ENCODE measurements at places on chromosomes 13 and 19.

- DNase-seq: no peak
These were observed 95.1 kb downstream of the CAB39L start for GRCh38 chr13:49348751-49349150.

DNA sequence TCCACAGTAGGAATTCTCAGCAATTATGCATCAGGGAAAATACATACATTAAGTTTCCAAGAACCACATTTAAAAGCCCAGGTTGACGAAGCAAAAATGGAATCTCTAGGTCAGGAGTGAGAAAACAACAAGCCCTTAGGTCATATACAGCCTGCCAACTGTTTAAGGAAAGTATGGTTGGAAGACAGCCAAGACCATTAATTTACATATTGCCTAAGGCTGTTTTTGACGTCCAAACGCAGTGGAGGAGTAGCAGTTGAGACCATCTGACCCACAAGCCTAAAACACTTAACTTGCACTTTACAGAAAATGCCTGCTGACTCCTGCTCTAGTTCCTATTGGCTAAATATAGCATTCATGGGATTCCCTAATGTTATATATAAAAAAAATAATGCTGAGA, 299.0 kb downstream of the ITGBL1 start:
- DNase-seq: no peak

DNA sequence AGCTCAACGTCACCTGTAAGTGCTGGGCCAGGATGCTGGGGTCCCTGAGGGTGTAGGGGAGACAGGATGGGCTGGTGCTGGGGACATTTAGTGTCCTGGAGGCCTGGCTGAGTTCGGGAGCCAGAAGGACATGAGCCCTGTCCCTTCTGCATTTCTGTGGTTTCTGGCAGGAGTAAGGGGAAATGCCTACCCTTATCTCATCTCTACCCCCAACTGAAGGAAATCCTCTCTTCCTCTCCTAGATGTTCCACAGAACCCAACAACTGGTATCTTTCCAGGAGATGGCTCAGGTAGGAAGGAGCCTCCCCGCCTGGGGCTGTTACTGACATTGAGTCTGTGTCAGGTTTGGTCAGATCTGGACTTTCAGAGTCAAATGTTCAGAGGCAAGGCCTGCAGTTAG, 1.2 kb downstream of the CD33 start:
- no peak for DNase-seq

- DNase-seq: no peak
These were observed 12.2 kb downstream of the TPM4 start for GRCh38 chr19:16088351-16089009.

GRCh38 chr19:2303211-2303798, 4.6 kb downstream of the LINGO3 start:
- no peak for DNase-seq

DNA sequence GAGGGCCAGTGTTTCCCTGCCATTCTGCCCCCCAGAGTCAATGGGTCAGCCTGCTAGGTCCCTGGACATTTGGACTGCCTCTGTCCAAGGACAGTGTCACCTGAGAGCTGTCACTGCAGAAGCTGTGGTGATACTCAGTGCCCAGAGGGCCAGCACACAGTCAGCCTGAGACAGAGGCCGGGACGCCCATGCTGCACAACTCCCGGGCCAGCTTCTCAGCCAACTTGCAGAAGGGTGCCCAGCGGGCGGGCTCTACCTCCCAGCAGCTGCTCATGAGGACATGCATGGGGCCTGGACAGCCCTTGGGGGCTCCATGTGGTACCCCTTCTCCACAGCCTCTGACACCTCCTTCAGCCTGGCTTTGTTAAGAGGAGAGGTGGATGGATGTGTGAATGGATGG, 3.8 kb upstream of the RAX2 start:
- DNase-seq: no peak

GRCh38 chr19:10332158-10332964, 968 bp downstream of the RAVER1 start:
- DNase-seq: no peak

- no peak for DNase-seq
These were observed 1.5 kb upstream of the ARGLU1 start for GRCh38 chr13:106569233-106570095.

GRCh38 chr19:44824761-44825160, 15.9 kb downstream of the BCAM start:
- no peak for DNase-seq

- DNase-seq: no peak
These were observed 134.2 kb downstream of the TSHZ3 start for GRCh38 chr19:31214997-31215396.

GRCh38 chr19:17946965-17947784, 14.4 kb downstream of the CCDC124 start:
- peak; percentile 12 for DNase-seq

DNA sequence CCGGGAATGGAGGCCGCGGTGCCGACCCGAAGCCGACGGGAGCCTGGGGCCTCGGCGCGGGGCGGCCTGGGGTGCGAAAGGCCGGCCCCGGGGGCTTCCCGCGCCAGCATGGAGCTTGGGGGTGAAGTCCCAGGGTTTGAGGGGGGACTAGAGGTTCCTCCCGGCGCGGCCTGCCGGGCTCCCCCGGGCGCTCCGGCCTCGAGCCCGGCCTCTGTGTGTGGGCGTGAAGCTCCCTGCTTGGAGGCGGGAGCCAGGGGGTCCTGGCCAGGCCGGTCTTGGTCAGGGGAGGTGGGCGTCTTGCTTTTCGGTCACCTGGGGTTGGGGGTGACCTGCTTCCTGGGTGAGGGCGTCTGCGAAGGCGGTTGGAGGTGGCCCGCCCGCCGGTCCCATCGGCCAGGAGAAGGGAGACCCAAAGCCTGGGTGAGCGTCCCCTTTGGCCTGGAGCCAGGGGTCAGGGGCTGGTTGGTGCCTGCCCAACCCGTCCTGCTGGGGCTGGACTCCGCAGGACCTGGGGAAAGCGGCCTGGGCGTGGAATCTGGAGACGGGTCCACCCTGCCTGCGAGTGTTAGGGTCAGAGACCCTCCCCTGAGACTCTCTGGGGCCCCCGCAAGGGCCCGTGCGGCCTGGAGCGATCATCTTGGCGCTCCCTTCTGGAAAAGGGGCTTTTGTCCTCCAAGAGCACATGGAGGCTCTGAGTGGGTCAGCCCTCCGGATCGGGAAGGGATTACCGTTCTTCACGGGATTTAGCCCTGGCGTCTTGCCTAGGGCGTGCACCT, 535 bp downstream of the BSG start:
- no peak for DNase-seq

DNA sequence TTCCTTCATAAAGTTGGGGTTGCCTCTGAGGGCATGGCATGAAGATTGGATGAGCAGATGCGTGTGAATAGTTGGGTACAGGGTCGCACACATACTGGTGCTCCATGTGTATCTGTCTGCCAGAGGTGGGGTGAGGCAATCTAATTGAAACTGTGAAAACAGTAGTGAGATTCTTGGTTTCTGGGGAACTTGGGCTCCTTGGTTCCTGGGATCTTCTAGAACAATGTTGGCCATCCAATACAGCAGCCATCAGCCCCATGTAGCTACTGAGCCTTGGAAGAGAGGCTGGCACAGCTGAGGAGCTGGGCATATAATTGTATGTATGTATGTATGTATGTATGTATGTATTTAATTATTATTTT, 616 bp downstream of the FCHO1 start:
- no peak for DNase-seq

- DNase-seq: no peak
These were observed 309.1 kb downstream of the KLF12 start for GRCh38 chr13:73825143-73825542.

DNA sequence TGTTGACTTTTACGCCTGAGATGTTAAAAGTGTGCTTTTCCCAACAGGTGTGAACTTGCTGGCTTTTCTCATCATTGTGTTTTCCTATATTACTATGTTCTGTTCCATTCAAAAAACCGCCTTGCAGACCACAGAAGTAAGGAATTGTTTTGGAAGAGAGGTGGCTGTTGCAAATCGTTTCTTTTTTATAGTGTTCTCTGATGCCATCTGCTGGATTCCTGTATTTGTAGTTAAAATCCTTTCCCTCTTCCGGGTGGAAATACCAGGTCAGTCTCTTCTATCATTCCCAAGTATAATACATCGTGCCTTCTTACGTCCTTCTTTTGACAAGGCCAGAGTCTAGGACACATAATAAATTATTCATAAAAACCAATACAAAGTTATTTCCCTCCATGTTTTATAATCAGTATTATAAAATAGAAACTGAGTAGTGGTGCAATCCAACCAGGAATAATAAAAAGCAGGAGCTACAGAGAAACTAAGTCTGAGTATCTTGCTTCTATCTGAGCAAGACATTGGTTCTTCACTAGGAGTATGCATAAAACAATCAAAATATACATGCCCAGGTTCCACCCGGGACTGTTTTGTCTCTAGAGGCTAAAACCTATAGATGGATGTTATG, 57.9 kb downstream of the RXFP2 start:
- no peak for DNase-seq

DNA sequence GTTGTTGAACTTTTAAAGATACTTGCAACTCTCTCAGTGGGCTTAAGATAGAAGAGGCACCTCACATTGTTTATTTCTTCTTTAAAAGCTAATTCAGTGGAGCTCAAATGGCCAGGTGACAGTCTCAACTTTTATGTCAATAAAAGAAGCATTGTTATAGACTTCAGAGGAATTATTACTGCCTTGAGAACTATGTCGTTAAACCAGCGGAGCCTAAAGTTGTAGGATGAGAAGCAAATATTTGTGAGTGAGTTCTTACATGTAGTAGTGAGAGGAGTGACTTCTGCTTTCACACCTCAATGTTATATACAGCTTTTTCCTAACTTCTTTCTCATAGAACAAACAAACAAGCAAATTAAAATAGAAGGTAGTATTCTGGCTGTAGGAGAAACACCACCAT, 31.2 kb upstream of the DGKH start:
- DNase-seq: no peak

GRCh38 chr13:43240278-43240677, 216.9 kb downstream of the DNAJC15 start:
- DNase-seq: no peak

- DNase-seq: no peak
These were observed 28.2 kb downstream of the VSTM1 start for GRCh38 chr19:54035215-54036178.

- DNase-seq: no peak
These were observed 11.8 kb downstream of the VSTM2B start for GRCh38 chr19:29537601-29538000.

- DNase-seq: no peak
These were observed 34.9 kb downstream of the SIPA1L3 start for GRCh38 chr19:37941782-37942515.

DNA sequence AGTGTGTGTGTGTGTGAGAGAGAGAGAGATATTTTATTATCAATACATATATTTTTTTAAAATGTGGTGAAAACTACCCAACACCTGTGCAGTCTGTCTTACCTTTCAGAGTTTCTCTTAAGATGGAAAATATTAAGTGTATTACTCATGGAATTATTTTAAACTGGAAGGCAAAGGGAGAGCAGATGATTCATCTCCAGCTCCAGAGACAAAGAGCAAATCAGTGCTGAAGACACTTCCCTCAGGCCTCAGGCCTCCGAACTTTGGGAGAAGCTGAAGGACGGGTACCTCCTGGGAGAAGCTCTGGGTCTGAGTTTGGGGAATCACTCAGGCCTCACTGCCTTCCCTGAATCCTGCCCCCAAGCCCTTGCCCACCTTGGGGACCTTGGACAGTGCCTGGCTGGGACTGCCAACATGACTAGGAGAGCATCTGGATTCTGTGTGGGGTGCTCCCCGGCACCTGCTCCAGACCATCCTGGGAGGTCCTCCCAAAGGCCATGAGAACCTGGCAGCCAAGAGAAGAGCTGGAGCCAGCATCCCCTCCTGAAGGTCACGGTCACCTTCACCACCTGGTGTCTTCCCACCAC, 170.4 kb upstream of the UBL3 start:
- no peak for DNase-seq

- no peak for DNase-seq
These were observed 114.9 kb downstream of the PCCA start for GRCh38 chr13:100203696-100204367.

DNA sequence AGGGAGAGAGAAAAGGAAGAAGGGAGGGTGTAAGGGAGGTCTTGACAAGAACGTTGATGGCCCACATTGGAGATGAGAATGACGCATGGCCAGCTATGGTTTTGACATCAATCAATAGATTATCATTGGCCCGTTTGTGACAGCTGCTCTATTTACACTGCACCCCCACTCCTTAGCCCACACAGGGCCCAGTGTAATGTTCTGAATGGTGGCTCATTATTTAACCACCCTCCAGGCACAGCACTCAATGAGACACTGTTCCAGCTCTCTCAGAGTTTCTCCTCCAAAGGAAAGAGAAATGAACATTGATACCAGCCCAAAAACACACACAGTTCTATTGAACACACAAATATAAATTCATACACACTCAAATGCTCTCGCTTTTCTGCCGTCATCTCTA, 173.0 kb upstream of the IPO5 start:
- no peak for DNase-seq

DNA sequence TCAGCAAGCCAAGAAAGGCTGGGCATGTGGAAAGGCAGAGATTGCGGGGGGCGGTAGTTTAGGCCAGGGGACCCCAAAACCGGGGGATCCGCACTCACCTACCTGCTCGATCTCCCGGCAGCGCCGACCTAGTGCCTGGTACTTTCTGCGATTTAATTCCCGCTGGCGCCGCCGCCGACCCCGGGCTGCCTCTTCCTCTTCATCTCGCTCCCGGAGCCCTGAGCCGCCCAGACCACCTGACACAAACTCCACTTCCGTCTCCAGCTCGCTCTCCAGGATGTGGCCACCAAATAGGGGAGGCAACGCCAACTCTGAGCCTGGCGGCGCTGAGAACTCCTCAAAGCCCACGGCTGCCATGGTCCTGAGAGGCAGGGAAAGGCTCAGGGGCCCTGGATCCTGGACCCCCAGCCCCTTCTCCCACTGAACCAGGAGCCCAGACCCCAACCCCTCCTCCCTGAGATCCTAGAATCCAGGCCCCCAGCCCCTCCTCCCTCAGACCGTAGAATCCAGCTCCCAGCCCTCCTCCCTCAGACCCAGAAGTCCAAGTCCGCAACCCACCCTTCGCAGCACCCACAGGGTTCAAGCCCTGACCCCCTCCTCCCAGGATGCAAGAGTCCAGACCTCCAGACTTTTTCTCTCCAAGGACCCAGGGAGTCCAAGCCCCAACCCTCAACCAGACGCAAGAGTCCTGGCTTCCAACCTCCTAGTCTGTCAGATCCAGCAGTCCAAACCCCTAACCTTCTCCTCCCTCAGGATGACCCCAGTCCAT, 933 bp downstream of the TFPT start:
- DNase-seq: no peak

- no peak for DNase-seq
These were observed 6.7 kb upstream of the SERPINE3 start for GRCh38 chr13:51332566-51333361.

DNA sequence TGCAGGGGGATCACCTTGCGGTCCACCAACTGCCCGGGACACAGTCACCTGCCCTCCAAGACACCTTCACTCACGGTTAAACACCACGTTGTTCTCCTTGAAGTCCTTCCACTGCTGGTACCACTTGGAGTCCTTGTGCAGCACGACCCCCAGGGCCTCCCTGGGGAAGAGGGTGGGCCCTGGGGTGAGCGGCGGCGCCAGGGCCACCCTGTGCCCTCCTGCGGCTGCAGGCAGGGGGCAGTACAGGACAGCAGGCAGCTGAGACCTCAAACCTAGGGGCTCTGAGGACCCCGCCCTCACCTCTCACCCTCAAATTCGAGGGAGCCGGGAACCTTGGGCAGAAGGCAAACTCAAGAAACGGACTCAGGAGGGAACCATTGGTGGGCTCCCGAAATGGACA, 7.5 kb upstream of the CTXN1 start:
- DNase-seq: no peak
